ENCODE measurements at places on chromosomes 3 and 15.

- no peak for DNase-seq
These were observed 78.7 kb upstream of the TTBK2 start for GRCh38 chr15:42999201-42999779.

GRCh38 chr3:72230774-72231379, 445.9 kb upstream of the PROK2 start:
- DNase-seq, result no peak

DNA sequence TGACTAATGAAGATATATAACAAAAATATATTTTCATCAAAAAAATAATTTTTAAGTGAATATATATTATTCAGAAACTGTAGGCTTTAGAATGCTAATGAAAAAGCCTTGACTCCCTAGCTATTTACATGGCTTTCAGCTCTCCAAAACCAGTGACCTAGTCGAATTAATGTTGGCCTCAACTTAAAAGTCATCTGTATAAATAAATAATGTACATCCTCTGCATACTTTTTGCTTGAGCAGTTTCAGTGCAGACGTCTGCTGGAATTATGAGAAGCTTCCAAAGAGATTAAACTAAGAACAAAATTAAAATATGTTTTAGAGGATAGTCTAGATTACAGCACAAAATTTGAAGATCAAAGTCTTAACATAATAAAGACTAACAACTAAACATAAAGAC, 520.4 kb upstream of the ALCAM start:
- no peak for DNase-seq

- no peak for DNase-seq
These were observed 232.6 kb upstream of the LRTM1 start for GRCh38 chr3:55160241-55160983.

GRCh38 chr3:112817797-112818196, 28.9 kb downstream of the CD200R1L start:
- DNase-seq, result no peak

- DNase-seq, result no peak
These were observed 871.0 kb upstream of the CFAP20DC start for GRCh38 chr3:59920822-59921221.

GRCh38 chr15:49865925-49866757, 245.3 kb downstream of the DTWD1 start:
- DNase-seq, result no peak

GRCh38 chr3:23832523-23832922, 26.8 kb downstream of the UBE2E1 start:
- no peak for DNase-seq

DNA sequence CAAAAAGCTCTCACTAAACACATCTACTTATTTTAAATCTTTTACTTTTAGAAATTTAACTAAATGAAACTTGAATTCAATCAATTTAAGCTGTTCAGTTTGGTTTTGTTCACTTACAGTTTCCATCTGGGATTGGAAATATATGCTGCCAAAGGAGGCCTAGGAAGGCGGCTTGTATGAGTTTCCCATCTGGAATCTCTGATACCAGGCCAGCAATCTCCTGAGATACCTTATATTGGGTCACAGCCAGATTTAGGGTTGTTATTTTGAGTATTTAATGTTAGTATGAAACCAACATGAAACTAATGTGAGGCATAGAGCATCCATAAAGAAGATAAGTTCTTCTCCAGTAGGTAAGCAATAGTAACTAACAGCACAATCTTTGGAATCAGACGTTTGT, 94.6 kb downstream of the GMNC start:
- no peak for DNase-seq

GRCh38 chr15:79953951-79954444, 17.0 kb downstream of the BCL2A1 start:
- no peak for DNase-seq

- DNase-seq, result no peak
These were observed 72.6 kb downstream of the NPTN start for GRCh38 chr15:73560501-73561117.

- no peak for DNase-seq
These were observed 230.3 kb upstream of the TBL1XR1 start for GRCh38 chr3:177427540-177427939.

GRCh38 chr3:94398036-94398435, 335.2 kb downstream of the NSUN3 start:
- DNase-seq, result no peak

- DNase-seq, result no peak
These were observed 473.6 kb downstream of the ROBO2 start for GRCh38 chr3:77513542-77513941.

DNA sequence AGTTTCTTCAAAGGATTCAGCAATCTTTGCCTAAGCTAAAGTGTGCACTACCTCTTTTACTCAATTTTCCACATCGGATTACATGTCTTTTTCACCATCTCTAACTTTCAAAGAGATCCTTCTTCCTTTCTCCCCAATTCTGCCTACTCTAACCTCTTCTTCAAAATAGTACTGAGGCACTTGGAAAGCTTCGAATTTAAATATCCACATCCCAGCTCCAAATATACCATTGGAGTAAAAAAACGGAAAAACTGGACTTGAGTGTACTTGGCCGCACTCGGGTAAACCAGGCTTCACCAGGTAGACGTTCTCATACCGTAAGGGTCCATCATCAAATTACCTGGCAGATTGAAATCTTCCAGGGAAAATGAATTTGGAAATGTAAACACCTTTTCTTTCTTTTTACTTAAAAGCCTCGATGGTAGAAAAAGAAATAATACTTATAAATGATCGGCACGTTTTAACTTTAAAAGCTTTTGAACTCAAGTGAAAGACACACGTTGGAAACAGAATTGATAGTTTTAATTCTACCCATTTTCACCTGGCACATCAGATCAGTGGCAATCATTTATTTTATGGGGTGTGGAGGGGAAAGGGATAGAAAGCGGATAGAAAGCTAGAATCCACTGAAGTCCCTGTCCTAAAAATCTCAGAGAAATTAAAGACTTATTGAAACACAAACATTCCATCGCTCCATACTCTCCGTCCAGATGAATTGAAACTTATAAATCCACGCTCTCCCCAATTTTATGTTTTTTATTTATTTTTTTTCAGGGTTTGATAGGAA, 8.2 kb upstream of the MEIS2 start:
- no peak for DNase-seq

Data from activated T-cell treated with anti-CD3 and anti-CD28 coated beads, Interleukin-2, amount 50 U/mL, for 24 hours (primary cell).